Upper lobe of left lung (tissue), 6 donors: ENCODE measurements at places on chromosomes 1 and 21.

GRCh38 chr1:21939650-21940374 is 2.7 kb upstream of the HSPG2 start:
- DNase-seq: no peak

- DNase-seq: no peak
These were observed 9.4 kb downstream of the HSPG2 start for GRCh38 chr1:21927533-21928237.

DNA sequence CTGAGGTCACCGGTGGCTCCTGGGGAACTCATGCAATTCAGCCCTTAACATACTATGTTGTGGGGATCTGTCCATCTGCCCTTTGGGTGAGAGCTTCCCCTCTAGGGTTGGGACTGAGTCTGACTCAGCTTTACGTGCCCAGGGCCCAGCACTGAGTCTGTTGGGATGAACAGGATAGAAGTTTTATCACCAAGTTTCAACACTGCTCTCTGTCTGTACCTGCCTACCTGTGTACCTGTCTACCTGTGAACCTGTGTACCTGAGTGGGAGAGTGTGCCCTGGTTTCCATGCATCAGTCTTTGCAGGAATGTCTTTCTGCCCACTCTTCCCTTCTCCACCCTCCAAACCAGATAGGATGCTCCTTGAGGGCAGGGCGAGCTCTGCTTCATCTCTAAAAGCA is 90.6 kb upstream of the POU3F1 start:
- no peak for DNase-seq

- DNase-seq: no peak
These were observed 2063.9 kb downstream of the MRPL39 start for GRCh38 chr21:23543333-23543732.

DNA sequence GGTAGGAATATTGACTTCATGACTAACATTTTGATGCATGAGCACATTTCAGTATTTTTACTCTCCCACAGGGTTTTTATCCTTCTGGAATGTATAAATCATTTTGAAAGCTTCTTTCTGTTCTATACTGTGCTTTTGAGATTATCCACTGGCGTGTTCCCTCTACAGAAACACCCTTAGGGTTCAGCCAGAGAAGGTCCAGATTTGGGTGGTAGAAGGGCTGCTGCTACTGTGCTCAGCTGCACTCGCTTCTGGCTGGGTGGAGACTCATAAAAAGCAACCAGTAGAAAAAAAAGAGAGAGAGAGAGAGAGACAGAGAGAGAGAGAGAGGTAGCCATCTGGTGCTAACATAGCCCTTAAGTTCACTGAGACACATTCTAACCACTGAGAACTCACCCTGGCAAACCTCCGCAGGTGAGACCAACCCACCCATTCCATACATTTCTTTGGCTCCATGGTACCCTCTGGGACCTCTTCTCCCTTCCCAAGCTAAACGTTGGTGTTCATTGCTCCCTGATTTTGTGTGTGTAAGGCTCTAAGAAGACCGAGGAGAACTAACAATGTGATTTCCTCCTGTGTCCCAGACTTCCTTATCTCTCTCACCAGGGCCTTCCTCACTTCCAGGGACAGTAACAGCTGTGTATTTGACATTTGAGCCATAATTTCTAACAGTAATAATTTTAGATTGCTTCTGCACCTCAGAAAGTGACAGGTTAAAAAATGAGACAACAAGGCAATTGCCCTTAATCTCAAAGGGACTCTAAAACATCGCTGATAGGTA is 7.2 kb downstream of the APCS start:
- DNase-seq: no peak

GRCh38 chr1:204566583-204566955 is 50.4 kb downstream of the MDM4 start:
- DNase-seq: no peak

- no peak for DNase-seq
These were observed 140.6 kb downstream of the RUNX1 start for GRCh38 chr21:34908419-34909055.

DNA sequence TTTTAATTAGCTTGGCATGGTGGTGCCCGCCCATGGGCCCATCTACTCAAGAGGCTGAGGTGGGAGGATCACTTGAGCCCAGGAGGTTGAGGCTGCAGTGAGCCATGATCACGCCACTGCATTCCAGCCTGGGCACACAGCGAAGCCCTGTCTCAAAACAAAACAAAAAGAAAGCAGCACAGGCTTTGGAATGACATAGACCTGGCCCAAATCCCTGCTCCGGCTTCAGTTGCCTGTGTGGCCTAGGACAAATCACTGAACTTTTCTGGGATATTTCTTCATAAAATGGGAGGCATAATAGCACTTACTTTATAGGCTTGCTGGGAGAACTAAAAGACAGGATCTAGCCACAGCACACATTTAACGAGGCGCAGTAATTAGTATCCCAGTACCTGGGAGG is 2.4 kb downstream of the PEAR1 start:
- no peak for DNase-seq

DNA sequence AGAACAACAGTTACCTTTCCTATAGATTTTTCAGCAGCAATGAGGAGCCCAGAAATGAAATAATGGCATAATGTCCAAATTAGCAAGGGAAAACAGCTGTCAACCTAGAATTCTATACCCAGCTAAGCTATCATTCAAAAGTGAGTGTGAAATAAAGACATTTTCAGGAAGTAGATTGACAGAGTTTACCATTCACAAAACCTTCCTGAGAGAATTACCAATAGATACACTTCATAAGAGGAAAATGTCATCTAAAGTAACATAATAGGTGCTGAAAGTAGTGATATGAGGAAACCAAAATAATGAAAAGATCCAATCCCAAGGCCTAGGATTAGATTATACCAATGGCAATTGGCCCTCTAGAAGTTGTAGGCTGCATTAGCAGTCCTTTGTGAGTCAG is 34.6 kb downstream of the OBSCN start:
- no peak for DNase-seq

GRCh38 chr1:201568859-201569294 is 29.9 kb downstream of the NAV1 start:
- no peak for DNase-seq

DNA sequence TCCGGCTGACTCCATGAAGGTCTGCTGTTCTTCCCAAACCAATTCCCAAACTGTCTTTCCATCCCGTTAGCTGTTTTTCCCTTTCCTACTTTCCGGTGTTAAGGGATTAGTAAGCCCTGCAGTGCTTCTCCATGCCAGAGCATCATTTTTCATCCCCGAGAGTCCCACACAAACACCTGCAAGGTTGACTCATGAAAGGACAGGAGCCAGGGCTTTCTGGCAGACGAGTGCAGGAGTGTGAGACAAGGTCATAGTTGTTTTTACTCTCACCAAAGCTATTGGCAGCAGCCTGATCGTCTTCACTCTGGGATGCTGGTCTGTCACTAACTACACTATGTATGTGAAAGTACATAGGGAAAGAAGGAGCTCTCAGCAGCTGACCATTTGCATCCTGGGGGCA is 10.2 kb upstream of the BECN2 start:
- no peak for DNase-seq
